ENCODE measurements at places on chromosomes 2 and 18.

- DNase-seq: no peak
Observed at GRCh38 chr2:38259311-38259710, 117.8 kb downstream of the ATL2 start.

GRCh38 chr18:62394006-62394763, 69.1 kb downstream of the TNFRSF11A start:
- no peak for DNase-seq

- DNase-seq: no peak
Observed at GRCh38 chr18:32868406-32868805, 95.6 kb upstream of the KLHL14 start.

DNA sequence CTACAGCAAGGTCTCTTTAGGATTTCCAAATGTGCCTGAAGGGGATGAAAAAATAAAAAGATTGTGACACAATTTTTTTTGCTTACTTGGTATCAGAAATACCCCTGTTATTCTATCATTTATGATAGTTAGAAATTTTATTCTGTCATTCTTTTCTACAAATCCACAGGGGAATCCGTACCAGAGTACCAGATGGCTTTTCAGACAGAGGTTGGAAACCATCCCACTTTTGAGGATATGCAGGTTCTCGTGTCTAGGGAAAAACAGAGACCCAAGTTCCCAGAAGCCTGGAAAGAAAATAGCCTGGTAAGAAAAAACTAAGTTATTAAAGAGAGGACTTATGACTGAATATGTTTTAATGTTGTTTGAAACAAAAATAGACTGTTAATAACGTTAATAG, 92.6 kb upstream of the FAM117B start:
- no peak for DNase-seq

GRCh38 chr2:28810384-28811285, at the start of gene SPDYA:
SPDYA (plus strand) TSS chr2:28810834; CDS start chr2:28816015, 5,181 bp downstream.
- no peak for DNase-seq

- DNase-seq: no peak
Observed at GRCh38 chr2:7262727-7263126, 345.5 kb downstream of the RNF144A start.

All from WERI-Rb-1 (cell line).